SK-N-SH (cell line): ENCODE measurements at places on chromosomes 7 and 10.

- DNase-seq, result no peak
Observed at GRCh38 chr10:114658175-114658574, at the start of gene ABLIM1. ABLIM1 (minus strand) TSS chr10:114658275; CDS start chr10:114658200, 75 bp downstream.

GRCh38 chr10:69692267-69692666 is 62.2 kb downstream of the FAM241B start:
- DNase-seq, result no peak

DNA sequence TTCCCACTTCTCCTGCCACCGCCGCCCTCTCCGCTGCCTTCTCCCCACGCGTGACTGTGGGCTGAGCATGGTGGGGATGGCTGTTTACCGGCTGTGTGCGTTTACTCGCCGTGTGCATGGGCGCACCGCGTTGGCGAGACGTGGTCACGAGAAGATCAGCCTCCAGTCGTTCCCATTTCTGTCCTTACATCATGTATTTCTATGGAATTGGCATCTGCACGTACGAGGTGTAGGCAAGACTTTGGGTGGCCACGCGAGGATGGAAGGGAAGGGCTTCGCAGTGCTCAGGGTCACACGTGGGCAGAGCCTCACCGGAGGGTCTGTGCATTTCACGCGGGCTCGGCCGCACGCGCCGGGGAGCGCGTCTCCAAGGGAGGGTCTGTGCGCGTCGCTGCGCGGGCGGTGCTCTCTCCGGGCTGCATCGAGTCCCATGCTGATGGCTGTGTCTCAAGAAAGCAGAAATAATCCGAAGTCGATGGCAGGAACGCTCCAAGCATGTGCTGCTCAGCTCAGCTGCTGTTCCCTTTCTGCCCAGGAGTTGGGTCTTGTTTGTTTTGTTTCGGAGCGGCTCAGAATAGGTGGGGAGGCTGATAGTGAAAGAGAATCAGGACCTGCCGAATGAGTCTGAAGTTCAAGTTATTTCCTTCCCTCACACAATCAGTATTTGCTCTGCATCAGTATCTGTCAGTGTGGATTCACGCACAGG is 973 bp downstream of the CAMK1D start:
- peak; percentile 62 for DNase-seq

DNA sequence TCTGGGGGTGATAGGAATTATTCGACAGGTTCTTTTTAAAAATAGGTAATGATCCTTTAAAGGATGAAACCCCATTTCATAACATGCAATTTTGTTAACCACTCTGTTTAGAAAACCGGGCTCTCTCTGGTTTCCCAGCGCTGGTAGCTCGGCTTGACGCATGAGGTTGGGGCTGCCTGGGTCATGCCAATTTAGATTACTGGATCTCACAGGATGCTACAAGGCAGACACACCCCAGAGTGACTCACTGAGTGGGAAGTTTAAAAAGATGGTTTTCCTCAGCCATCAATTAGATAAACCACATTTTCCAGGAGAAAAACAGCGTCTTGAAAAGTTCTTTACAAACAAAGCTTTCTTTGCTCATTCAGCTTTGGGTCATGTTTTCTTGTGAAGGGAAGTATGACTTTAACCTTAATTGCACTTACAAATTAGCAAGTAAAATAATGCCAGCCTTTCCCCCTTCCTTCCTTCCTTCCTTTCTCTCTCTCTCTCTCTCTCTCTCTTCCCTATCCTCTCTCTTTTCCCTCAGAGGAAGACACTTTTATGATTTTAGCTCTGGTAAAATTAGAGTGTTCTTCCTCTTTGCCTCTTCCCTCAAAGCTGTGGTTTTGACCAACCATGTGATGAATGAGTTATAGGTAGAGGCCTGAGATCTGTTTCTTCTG is 99.8 kb downstream of the EPDR1 start:
- DNase-seq, result no peak
